ENCODE measurements at places on chromosomes 1 and 21.

DNA sequence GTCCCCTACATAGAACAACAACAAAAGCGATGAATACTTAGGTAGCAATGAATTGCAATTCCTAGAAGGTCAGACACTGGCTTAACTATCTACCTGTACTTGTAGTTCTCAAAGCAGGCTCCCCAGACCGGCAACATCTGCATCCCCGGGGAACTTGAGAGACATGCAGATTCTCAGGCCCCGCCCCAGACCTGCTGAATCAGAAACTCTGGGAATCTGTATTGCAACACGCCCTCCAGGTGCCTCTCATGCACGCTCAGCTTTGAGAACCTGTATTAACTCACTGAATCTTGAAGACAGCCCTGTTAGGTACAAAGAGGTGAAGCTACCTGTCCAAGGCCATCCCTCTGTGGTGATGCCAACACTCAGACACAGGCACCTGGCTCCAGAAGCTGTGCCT lies 128.1 kb downstream of the KAZN start:
- no peak for DNase-seq

GRCh38 chr1:177629526-177629925 lies 340.3 kb downstream of the SEC16B start:
- DNase-seq: no peak

DNA sequence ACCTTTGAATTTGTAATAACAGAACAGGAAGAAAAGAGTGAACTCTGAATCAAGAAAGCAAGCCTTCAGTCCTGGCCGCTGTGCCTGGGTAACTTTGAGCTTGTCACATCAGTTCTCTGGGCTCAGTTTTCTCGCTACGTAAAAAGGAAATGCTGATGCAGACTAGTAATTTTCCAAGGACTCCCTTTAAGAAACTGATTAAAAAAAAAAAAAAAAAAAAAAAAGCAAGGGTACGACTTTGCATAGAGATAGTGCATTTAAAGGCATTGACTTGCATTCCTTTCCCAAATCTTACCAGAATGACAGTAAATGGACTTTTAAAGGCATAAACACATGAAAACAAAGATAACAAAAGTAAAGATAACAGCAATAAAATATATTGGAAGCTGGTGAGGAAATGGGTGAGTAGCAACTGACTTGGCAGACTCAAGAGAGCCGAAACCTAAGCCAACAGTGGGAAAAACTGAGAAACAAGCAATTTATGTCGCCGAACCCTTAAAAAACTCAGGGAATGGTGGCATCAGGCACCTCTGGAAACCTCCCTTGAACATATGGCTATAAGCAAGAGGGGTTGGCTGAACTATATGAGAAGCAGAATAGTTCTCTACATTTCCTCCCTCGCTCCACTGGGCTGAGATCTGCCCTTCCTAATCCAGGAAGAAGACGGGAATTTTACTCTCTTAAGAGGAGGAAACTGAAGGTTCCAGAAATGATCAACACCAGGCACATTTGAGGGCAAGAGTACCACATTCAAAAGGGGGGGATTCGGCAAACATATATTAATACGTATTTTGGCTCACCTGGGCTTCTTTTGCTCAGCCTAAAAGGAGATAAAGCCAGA lies 189.2 kb downstream of the CDC7 start:
- DNase-seq: no peak

DNA sequence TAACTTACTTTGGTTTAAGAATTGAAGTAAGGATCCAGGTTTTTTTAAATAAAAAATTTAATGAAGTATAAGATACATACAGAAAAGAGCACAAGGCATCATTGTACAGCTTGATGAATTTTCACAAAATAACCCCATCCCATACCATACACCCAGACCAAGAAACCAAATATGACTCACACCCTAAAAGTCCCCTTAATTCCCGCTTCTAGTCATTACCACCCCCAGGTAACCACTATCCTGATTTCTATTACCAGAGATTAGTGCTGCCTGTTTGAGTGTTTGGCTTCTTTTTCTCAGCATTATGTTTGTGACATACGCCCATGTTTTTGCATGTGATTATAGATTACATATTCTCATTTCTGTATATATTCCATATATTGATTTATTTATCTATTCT lies 98.5 kb upstream of the HIVEP3 start:
- no peak for DNase-seq

DNA sequence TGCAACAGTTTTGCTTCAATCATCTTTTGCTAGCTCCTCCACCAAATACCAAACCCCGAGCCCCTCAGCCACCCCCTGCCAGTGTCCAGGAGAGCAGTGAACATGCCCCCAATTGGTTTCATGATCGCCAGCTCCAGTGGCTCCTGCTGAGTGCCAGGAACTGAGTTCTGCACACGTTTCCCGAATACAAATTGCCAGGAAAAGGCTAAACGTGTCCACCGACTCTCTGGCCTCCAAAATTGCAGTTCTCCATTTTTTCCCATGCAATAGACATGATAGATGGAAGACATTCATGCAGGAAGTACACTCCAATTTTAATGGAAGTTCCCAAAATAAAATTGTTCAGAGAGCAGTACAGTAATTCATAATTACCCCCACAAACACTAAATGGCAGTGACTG lies 101.3 kb downstream of the SPSB1 start:
- DNase-seq: no peak

- no peak for DNase-seq
Observed at GRCh38 chr21:45427331-45428271, 22.6 kb downstream of the COL18A1 start.

DNA sequence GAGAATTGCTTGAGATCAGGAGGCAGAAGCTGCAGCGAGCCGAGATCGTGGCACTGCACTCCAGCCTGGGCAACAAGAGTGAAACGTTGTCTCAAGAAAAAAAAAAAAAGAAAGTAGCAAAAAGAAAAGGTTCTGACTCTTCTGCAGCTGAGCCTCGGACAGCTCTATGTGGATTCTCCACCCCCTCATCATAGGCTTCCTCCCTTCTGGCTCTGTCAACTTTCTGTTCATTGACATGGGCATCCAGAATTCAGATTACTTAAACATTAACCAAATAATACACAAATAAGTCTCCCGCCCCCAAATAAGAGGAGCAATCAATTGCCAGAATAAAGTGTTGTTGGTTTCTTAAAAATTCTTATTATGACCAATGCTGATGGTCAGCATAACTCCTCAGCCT lies 10.0 kb downstream of the SUSD4 start:
- DNase-seq: no peak

DNA sequence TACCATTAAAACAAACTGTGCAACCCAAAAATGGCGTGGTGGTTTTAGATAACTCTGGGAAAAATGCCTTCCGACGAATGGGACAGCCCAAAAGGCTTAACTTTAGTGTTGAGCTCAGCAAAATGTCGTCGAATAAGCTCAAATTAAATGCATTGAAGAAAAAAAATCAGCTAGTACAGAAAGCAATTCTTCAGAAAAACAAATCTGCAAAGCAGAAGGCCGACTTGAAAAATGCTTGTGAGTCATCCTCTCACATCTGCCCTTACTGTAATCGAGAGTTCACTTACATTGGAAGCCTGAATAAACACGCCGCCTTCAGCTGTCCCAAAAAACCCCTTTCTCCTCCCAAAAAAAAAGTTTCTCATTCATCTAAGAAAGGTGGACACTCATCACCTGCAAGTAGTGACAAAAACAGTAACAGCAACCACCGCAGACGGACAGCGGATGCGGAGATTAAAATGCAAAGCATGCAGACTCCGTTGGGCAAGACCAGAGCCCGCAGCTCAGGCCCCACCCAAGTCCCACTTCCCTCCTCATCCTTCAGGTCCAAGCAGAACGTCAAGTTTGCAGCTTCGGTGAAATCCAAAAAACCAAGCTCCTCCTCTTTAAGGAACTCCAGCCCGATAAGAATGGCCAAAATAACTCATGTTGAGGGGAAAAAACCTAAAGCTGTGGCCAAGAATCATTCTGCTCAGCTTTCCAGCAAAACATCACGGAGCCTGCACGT lies 82.1 kb downstream of the PRDM2 start:
- DNase-seq: no peak

DNA sequence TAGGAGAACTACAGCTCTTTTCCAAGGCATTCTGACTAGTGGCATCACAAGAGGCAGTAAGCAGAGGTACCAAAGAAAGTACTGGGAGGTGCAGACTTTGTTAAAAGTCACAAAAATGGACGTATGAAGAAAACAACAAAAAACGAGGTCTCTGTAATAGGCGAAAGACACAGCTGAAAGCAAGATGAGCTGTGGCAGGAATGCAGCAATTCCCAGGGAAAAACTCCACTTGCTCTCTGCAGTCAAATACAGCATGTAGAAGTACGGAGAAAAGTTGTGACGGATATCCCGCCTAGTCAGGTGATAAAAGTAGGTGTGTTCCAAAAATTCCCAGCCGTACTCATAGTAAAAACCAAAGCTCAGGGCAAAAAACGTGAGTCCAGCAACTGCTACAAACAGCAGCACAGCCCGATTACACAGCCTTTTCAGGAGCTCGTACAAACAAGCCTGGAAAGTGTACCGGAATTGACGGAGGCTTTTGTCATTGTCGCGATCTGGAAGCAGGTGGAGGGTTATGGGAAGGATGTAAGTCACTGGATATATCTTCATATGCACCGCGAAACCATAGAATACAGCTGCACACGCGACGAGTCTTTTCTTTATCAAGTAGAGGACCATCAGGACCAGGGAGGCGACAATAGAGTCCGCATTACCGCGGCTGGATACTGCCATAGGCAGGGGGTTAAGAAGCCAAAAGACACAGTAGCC lies 979 bp downstream of the PIGM start:
- no peak for DNase-seq

- DNase-seq: peak; percentile 59
Observed at GRCh38 chr1:37634244-37634991, at the start of gene RSPO1. Gene RSPO1 (minus strand): TSS chr1:37634892. CDS start chr1:37629661, 5,231 bp downstream.

Data from H1 (cell line).